ENCODE measurements at places on chromosomes 7 and 10. TPM values are rescaled to one million over a fixed set of nuclear protein-coding genes. Genes with fewer than 3 reads are reported as not detected.

DNA sequence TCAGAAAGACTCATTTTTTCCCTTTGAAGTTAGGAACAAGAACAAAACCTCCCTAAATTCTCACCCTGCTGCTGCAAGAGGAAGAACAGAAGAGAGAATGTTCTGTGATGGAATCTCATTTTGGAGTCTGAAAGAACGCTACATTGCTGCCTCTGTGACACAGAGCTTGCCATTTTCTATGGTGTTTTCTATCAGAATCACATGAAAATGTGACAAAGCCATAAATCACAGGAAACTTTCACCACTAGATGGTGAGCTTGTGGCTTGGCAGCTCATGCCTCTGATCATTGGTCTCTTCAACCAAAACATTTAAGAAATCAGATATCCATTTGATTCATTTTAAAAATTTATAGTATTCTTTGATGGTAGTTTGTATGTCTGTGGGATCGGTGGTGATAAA, 82.9 kb downstream of the CADPS2 start:
- no peak for DNase-seq

GRCh38 chr7:21771266-21771665, 174.4 kb downstream of the CDCA7L start:
- no peak for DNase-seq

- no peak for DNase-seq
These were observed 83.1 kb downstream of the SNX10 start for GRCh38 chr7:26374647-26375373.

DNA sequence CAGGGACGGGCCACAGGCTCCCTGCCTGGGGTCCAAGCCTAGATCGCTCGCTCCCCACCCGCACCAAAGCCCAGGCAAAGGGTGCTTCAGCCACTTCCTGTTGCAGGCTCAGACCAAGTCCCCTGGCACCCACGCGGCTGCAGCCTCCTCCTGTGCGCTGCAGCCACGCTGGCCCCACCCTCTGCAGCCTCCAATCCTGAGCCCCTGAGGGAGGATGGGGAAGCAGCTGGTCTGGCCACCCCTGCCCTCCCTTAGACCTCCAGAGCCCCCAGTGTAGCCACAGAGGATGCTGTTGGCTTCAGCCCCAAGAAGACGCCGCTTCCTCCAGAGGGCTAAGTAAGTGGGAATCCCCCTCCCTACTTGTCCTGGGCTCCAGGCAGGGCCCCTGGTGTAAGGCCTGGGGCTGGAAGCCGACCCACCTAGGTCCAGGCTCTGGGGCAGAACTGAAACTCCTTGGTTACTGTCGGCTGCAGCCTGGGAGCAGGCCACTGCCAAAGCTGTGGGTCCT, 9.4 kb downstream of the LIMK1 start:
- no peak for DNase-seq

DNA sequence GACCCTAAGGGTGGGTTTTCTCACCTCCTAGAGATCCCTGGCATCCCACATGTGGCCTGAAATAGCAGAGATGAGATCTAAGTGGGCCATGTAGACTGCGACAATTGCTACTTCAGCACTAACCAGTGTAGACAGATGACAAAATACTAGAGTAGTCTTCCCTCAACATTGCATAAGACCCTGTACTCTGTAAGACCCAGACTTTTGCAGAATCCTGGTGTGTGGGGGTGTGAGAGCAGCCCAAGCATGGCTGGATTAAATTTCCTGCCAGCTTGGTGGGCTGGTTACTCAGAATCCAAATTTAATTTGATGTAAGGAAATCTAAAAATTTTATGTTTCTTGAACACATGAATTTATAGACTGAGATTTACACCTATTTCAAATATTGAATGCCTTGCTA, 88.3 kb downstream of the ZNF365 start:
- no peak for DNase-seq

GRCh38 chr10:80288849-80289248, 609 bp downstream of the MAT1A start:
- no peak for DNase-seq

DNA sequence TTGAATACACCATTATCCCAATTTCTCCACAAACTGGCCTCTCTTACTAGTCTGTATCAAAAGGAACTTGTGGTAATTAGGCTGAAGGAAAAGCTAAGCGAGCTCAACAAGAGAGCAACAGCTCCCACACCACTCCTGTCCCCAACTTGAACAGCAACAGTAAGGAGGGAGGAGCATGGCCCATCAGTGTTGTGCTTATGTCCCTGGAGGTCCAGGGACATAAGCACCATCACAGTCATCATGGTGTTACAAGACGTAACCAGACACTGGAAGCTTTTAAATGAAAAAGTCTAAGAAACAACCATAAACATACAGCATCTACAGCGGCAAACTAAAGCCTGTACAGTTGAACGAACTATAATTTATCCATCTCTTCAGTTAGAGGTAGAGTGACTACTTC, 989 bp downstream of the ERLIN1 start:
- DNase-seq = peak; percentile 16

DNA sequence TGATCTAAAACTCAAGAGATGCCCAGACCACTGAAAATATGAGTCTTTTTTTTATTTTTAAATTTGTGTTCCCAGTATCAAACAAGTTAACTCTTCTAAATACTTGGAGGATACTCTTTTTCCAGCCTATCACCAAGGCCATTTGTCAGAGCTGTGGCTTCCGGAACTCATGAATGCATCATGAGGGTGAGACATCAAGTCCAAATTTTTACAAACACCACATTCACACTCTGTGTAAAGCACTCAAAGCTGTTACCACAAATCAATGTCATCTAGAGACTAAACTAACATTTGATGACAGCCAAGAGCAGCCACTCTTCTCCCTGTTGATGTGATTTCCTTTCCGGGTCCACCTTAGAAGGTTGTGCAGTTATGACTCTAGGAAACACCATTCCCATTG, 43.8 kb upstream of the ARID5B start:
- DNase-seq = no peak

GRCh38 chr10:58756130-58756719, 243.6 kb downstream of the BICC1 start:
- DNase-seq = no peak

DNA sequence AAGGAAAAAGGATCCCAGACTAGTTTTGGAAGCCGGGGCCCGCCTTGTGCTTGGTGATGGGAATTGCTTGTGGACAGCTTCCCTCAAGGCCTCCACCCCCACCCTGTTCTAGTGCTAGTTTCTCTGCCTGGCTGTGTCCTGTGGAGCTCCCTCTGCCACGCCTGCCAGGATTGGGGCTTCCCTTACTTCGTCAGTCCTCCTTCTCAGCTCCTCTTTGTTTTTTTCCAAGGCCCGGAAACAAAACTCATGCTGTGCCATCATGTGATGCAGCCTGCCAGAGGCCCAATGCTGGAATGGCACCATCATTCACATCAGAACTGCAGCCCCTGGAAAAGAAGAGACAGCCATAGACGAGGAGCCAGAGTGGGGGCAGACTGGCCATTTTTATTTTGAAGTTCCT, 11.2 kb downstream of the YKT6 start:
- DNase-seq = no peak

GRCh38 chr7:47264021-47264651, 317.8 kb downstream of the TNS3 start:
- DNase-seq = no peak

DNA sequence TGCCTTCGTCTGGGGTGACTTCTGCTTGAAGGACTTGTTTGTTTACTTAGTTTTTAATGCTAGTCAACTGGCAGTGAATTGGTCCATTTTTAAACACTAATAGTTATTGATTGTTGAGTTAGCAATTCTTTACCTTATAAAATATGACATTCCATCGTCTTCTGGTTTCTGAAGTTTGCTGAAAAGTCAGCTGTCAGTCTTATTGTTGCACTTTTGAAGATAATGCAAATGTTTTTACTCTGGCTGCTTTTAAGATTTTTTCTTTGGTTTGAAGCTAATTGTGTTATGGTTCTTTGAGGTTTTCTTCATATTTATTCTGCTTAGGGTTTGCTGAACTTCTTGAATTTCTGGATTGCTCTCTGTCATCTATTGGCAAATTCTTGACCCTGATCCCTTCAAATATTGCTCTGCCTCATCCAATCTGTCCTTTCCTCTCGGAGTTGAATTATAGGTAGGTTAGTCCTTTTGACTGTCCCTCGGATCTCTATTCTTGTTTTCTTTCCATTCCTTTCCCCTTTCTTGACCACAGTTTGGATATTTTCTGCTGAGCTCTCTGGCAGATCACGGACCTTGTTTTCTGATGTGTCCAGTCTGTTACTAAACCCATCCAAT, 24.2 kb downstream of the MGMT start:
- no peak for DNase-seq

- DNase-seq = no peak
These were observed 4.9 kb upstream of the IRF5 start for GRCh38 chr7:128932862-128933179.

- DNase-seq = no peak
These were observed 39.0 kb upstream of the TECTB start for GRCh38 chr10:112244197-112244596.

DNA sequence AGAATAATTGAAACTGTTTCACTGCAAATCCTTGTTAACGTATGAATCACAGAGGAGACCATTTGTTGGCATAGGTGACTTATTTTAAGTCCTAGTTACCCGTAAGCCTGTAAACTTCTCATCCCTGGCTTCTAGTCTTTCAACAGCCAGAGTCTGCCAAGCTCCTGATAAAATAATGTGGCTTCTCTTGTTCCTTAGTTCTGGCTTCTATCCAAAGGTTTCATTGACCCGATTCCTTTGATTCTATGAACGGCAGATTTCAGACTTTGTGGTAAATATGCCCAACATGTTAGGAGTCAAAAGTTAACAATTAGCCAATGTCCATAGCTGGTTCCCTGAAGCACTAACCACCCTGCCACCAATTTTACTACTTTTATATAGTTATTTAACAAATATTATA, 23.3 kb downstream of the DNAH11 start:
- DNase-seq = no peak

DNA sequence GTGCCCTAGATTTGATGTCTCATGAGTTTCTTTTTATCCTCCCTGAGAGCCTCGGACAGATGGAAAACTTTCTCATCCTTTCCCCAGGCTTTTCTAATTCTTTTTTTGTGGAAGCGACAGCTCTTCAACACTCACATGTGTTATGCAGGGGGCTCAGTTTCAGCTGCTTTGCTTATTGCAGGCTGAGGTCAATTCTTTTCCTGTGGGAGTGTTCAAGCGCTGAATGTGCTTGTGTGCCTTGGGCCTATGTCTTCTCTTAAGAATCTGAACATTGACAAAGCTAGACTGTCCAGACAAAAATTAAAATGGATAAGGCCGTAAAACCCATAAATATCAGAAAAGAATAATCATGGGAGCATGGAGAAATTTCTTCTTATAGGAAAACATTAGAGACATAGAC, 125.2 kb upstream of the STEAP4 start:
- DNase-seq = no peak

DNA sequence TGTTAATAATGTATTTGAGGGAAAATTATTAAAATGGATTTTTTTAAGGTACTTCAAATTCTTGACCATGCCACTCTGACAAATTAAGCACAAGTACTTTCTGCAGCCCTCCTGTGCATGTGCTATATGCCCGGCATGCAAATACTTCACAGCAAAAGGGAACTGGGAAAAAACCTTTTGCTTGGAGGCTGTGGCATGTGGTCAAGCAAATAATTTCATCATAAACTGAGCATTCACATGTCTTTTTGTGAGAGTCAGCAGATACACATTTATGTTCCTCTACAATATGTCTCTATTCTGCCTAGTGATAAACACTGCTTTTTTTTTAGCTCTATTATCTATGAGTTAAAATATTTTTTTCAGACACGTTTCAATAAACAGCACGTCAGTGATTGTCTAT, 53.7 kb upstream of the SEMA3A start:
- DNase-seq = no peak

DNA sequence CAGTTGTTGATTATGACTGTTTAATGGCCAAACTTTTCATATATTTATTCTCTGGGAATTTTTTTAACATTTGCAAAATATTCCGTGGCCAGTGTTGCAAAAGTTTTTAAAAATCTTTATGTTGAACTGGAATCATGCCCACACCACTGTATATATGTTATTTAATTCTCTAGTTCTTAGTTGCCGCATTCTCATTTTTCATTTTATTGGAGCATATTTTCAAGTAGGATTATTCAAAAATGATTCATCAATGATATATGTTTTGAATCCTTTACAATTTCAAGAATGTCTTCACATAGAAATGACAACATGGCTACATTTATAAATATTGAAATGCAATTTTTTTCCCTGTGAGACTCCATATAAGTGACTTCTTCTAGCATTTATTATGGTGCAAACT, 188.6 kb upstream of the LRRTM3 start:
- DNase-seq = no peak

- DNase-seq = no peak
These were observed 94.5 kb downstream of the GRB10 start for GRCh38 chr7:50688226-50688590.

- DNase-seq = peak; percentile 47
These were observed 456.2 kb downstream of the REEP3 start for GRCh38 chr10:63977329-63977923.

DNA sequence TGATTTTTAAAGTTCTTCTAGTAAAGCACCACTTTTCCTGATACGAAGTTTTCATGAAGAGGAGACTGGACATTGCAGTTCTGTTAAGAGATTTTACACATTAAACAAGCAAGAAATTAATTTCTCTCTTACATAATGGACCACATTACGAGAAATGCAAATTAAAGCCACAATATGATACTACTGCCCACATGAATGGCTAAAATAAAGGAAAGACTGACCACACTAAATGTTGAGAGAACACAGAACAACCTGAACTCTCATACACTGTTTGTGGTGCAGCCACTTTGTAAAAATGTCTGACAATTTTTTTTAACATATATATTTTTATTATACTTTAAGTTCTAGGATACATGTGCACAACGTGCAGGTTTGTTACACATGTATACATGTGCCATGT, 44.0 kb upstream of the HERPUD2 start:
- no peak for DNase-seq

DNA sequence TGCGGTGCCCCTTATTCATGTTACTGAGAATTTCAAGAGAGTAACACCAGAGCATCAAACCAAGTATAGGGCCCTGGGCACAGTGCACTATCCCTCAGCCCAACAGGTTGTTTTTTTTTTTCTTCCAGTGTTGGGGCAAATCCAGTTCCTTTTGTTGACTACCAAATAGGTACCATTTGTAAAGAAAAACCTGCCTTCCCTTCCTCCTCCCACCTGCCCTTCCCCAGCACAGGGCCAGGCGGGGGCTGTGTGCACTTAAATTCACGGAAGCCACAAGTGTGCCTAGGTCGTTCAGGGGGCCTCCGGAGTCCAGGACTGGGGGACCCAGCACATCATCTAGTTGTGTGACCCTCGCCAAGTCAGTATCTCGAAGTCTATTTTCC, 595 bp upstream of the SFXN4 start:
- no peak for DNase-seq

- no peak for DNase-seq
These were observed 56.9 kb upstream of the VOPP1 start for GRCh38 chr7:55629051-55629677.

SCART1 gene
- total RNA-seq = 1.6 TPM

MAD1L1 gene
- 40.2 TPM for total RNA-seq

SEMA4G gene
- total RNA-seq = 0.48 TPM

ABCF2 gene
- total RNA-seq = 33.9 TPM

DMTF1 gene
- 49.8 TPM for total RNA-seq

PARD3 gene
- total RNA-seq = 4.0 TPM

OR2A7 gene
- 1.6 TPM for total RNA-seq

SORCS1 gene
- not detected for total RNA-seq

ERVW-1 gene
- total RNA-seq = not detected
